ENCODE measurements at places on chromosomes 3 and 15.

- no peak for DNase-seq
Observed at GRCh38 chr3:127501177-127501576, 89.4 kb downstream of the TPRA1 start.

GRCh38 chr3:139548801-139549200 lies 9.3 kb upstream of the RBP1 start:
- no peak for DNase-seq

DNA sequence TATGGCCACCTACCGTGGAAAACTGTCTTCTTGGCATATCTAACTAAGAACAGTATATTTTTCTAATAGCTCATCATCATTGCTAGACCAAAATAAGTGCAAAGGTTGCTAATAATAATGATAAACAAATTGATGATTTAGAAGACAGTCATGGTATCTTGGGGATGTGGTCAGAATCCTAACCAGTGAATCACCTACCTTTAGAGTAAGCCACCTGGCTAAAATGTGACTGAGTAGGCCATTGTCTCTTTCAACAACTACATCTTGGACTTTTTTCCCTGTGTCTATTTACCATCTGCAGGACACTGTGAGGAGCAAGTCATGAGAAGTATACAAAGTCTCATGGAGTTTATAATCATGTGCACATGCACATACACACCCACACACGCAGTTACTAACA lies 273.5 kb upstream of the SEMA6D start:
- no peak for DNase-seq

- no peak for DNase-seq
Observed at GRCh38 chr15:43483297-43484128, 9.4 kb downstream of the TP53BP1 start.

GRCh38 chr15:101045835-101046691 lies 126.9 kb downstream of the LRRK1 start:
- no peak for DNase-seq

DNA sequence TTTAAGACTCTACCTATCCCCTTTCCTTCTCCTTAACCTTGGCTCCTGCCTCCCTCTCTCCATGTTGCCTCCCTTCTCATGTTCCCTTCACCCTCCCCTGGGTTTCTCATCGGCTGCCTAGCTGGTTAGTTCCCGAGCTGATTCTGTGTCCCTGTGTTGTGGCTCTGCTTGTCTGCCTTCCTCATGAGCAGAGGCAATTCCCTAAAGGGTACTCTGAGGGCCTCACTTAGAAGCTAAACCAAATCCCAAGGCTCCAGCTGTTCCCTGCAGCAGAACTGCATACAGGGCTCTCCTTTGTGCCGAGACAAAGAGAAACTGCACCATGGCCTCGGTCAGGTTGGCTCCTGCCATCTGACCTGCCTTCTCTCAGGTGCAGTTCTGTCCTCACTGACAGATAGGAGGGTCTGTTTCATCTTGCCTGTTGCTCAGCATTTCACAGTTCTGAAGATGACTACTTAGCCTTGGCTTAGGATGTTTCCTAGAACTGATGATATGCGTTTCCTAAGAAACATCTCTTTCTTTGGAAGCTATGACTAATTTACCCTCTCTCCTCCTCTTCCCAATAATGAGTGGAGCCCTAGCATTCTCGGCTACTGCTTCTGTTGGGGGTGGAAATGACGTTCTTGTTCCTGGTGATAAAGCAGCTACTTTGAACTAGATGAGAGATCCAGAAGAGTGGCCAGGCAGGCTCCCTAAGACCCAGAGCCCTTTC lies 27.1 kb downstream of the DUOX1 start:
- no peak for DNase-seq

DNA sequence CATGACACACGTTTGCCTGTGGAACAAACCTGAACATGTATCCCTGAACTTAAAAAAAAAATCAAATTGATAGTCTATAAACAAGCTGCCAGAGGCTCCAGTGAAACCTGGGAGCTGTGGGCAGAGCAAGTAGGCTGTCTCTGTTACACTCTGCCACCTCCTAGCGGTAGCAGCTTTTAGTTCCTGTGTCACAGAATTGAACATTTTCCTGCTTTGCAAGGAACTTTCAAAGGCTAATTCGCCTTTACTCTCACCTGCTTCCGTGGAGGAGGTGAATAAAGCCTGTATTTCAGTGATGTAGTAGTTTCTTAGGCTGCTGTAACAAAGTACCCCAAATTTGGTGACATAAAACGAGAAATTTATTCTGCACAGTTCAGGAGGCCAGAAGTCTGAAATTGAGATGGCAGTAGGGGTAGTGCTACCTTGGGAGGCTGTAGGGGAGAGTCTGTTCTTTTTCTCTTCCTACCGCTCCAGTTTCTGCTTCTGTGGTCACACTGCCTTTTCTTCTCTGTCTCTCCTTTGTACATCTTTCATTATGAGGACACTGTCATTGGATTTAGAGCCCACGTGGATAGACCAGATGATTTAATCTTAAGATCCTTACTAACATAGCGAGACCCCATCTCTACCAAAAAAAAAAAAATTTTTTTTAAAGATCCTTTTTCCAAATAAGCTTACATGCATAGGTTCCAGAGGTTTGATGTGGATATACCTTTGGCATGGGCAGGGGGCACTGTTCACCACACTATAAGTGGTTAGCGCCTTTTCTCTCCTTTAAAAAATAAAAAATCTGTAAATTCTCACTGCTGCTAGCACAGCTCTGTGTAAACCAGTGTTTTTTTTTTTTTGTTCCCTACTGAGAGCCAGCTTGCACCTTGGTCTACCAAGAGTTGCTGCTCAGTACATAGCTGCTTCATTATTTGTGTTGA lies 25.3 kb downstream of the FBXO22 start:
- DNase-seq = no peak

DNA sequence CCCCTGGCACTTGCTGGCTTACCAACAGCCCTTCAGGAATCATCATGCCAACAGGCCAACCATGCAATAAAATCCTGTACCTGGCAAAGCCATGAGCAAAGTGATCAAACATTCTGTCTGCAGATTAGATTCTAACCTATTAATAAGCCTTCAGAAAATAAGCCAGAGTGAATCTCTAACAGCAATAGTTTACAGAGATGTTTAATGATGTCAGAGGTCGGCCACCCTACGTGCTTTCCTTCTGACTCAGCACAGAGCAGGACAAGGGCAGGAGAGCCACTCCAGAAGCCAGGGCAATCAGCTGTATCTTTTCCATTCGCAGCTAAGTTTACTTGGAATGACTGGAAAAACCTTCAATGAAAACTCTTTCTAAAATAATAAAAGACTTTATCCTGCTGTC lies 13.1 kb downstream of the COL8A1 start:
- DNase-seq = no peak

DNA sequence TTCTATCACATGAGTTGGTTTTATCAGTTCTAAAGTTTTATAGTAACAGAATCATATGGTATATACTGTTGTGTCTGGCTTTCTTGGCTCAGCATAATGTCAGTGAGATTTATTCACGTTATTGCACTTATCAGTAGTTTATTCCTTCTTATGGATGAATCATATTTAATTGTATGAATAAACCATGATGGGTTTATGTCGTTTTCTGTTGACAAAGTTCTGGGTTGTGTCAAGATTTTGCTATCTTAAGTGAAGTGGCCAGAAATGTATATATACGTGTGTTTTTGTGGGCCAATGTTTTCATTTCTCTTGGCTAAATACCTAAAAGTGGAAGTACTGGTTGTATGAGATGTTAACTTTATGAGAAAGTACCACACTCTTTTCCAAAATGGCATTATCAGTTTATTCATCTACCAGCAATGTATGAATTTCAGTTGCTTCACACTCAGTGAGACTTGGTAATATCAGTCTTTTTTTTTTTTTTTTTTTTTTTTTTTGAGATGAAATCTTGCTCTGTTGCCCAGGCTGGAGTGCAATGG lies 112.4 kb upstream of the DCBLD2 start:
- DNase-seq = no peak

GRCh38 chr3:105222568-105223093 lies 144.1 kb upstream of the ALCAM start:
- no peak for DNase-seq

DNA sequence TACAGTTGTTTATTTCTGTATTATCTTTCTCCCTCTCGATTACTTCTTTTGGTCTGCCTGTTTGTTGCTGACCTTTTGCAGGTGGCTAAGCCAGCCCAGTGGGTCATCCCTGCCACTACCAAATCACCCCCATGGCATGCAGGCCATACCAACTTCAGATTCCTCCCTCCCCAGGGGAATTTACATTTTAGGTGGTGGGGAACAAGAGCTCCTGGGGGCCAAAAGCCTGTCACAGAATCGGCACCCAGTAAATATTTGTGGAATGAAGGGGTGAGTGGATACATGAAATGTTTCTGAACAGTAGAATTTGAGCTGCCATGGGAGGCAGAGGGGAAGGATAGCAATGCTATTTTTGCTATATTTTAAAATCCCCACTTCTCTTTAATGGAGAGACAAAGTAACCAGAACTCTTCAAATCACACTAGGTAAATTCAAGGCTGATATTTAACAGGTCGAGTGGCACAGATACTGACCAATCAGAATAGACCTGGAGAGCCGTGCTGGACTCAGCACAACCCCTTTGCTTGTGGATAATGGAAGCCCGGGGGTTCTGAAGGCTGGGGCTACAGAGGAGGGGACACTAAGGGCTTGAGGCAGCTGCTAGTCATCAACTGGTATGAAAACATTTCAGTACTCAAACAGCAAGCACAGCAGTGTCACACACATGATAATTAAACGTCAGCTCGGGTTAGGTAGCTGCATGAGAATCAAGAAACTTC lies 54.3 kb upstream of the SMAD3 start:
- DNase-seq = no peak

GRCh38 chr3:35184775-35185174 lies 454.6 kb upstream of the ARPP21 start:
- DNase-seq = no peak

DNA sequence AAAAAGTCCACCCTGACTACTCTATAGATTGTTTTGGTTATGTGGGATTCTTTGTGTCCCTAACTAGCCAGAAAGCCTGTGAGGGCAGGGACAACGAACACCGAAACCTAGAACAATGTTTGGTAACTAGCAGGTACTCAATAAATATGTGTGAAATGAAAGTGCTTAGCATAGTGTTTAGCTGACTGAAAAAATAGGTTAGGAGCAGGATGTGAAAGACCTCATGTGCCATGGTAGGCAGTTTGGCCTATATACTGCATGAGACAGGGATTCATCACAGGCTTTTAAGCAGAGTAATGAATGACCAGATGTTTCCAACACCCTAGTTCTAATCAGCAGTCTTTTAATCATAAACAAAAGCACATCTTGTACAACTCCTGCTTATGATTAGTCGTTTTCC lies 64.2 kb downstream of the MYO5A start:
- no peak for DNase-seq

GRCh38 chr15:48025118-48025517 lies 95.7 kb upstream of the SLC24A5 start:
- DNase-seq = no peak

DNA sequence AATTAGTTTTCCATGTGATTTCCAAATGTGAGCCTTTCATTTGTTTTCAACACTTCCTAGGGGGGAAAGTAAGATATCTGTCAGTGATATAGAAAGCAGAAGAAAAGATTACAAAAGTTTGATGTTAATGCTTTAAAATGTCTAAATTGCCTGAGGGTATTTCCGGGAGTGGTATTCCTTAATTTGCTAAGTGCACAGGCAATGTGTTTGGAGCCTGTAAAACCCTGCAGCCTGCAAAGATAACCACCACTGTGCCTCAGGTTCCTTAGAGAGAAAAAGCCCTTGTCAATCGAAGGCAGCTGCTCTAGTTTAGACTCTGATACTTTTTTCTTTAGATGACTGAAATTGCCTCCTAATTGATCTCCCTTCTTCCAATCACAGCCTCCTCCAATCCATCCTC lies 154.9 kb downstream of the SSR3 start:
- no peak for DNase-seq

GRCh38 chr3:59890639-59891038 lies 840.8 kb upstream of the CFAP20DC start:
- no peak for DNase-seq

GRCh38 chr3:98887684-98888083 lies 13.8 kb downstream of the DCBLD2 start:
- DNase-seq = no peak

- DNase-seq = no peak
Observed at GRCh38 chr3:160987982-160988964, 116.9 kb downstream of the B3GALNT1 start.

DNA sequence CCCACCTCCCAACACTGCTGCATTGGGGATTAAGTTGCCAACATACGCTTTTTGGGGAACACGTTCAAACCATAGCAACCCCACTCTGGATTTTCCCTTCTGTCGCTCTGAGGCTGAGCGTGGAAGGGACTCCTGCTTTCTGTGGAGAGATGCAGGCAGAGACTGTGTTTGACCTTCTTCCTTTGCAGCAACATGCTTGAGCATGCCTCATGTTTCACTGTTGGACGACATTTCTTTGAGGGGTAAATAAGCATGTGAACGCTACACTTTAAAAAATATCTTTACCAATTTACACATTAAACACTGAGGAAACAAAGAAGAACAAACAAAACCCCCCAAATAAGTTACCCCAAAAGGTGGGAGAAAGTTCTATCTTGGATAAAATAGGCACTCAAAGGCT lies 14.2 kb upstream of the MAPK6 start:
- no peak for DNase-seq

DNA sequence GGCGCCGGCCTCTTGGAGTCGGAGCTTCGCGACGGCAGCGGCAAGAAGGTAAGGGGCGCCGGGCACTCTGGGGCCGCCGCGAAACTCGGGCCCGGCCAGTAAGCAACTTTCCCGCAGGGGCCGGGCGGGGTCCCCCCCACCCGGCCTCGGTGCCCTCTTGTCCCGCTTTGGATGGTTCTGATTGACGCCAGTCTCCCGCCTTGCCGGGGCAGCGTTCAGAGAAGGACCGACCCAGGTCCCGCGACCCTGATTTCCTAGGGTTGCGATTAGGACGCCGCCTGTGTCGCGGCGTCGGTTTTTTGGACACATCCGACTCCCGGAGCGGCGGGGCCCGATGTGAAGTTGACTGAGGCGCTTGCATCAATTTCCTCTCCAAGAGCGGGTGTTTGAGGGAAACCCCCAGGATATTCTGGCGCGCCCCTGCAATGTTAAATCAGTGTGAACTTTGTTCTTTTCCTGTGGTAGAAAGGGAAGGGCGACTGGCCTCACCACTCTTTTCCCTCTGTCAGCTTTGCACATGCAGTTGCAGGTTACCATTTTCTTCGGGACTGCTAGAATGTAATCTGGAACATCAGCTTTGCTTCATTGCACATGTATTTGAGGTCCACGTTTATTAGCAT lies 755 bp downstream of the PDE8A start:
- DNase-seq = no peak

DNA sequence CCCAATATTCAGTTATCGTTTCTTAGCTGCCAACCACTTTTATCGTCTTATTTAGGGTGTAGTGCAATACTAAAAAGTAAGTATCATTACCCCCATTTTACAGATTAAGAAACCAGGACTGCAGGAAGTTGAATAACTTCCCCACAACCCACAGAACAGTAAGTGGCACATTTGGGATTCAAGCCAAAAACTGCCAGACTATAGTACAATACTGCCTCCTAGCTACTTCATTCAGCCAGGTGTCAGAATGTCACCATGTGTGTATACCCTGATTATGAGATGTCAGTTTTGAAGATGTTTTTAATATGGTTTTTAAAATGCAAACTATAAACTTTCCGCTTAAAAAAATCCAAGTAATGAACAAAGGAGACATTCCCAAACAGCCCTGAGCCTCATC lies 74.2 kb upstream of the PROK2 start:
- no peak for DNase-seq

GRCh38 chr3:46557814-46558183 lies 8.3 kb downstream of the LRRC2 start:
- DNase-seq = no peak

- no peak for DNase-seq
Observed at GRCh38 chr15:44308415-44308814, 19.9 kb downstream of the GOLM2 start.

GRCh38 chr15:51082246-51082645 lies 12.5 kb downstream of the TNFAIP8L3 start:
- no peak for DNase-seq
